NCI-H2029 (cell line): ENCODE measurements at places on chromosomes 13 and 19.

DNA sequence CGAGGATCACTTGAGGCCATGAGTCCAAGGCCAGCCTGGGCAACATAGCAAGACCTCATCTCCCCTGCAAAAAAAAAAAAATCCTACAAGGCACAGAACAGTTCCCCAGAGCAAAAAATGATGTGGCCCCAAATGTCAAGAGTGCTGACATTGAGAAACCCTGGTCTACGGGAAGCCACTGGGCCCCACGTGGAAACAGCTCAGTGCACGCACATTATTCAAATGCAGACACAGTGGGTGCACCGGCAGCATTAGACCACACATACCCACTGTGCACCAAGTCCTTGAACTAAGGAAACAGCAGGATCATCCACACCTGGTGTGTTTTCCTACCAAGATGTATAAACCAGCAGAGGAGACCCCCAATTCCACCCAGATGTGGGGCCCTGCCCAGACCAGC lies 35.0 kb upstream of the ADGRE5 start:
- DNase-seq, result no peak

DNA sequence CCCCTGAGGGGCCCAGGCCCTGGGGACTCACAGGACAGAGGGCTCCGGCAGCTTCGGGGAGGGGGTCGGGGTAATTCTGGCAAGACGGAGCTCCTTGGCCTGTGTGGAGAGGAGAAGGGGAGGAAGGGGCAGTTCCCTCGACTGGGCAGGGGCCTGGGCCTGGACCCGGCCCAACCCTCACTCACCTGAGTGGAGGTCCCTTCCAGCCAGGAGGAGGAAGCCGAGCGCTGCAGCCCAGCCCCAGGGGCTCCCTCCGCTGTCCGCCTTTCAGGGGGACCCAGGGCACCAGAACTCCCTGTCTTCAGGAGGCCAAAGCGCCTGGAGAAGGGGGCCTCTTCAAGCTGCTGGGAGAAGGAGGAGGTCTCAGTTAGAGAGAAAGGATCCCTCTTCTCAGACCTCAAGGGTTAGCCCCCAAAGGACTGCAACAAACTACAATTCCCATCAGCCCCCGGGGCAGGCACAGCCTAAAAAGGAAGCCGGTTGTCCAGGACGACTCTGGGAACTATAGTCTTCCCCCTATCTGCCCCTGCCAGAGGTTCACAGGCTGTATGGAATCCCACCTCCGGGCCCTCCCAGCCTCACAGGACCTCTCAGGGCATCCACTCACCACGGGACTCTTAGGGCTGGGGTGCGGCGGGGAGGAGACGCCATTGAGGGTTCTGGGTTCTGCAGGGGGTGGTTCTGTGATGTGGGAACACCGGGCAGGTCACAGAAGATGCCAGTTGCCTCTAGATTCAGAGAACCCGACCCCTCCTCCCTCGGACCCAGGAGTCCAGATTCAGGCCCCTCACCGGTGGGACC lies 19.8 kb downstream of the EPS8L1 start:
- no peak for DNase-seq

GRCh38 chr13:46551410-46552302 lies 1.3 kb upstream of the LRCH1 start:
- DNase-seq, result peak; percentile 26

- no peak for DNase-seq
Measured at GRCh38 chr19:43723588-43723987, 7.7 kb downstream of the IRGC start.

DNA sequence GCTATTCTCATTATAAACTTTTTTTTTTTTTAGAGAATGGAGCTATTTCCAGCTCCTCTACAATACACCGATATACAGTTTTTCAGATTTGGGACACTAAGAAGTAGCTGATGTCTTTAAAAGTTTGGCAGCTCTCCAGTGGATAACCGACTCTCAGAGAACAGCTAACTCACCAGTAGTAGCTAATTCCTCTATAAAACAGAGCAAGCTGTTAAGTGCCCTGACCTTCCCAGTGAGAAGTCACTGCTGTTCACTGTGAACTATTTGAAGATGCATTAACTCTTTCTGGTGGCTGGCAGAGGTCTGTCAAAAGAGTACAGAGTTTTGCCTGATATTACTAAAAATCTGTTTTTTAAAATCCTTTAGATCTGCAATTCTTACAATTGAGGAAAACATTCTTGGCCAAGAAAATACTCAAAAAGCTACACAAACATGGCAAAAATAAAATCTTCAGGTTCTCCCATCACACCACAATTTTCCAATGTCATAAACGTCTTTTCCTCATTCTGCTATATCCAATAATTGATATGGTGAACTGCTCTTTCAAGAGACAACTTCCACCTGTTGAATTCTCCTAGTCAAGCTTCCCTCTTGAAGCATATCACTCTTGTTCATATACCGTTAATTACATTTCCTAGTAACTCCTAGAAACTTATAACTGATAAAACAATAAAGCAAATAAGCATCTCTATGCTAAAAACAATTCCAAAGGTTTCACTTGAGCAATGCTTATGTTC lies 44.2 kb downstream of the TBC1D4 start:
- no peak for DNase-seq

DNA sequence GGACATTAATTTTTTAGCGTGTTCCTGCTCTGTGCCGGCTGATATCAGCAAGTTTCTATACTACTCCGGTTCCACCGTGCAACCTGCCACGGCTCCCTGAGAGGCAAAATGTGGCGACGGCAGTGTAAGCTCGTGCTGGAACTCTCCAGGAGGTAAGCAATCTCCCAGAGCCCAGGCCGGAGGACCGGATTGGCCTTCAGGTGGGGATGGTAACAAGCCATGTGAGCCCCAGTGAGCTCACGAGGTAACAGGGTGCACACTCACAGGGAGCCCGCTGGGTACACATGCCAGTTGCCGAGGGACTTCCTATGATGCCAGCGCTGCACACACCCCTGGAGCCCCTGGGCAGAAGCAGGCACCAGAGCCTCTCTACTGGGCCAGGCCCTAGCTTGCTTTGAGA lies 38.5 kb downstream of the NAXD start:
- no peak for DNase-seq

- no peak for DNase-seq
Measured at GRCh38 chr19:892243-892893, 619 bp downstream of the MED16 start.
